ENCODE measurements at places on chromosomes 11 and 22. TPM values are rescaled to one million over a fixed set of nuclear protein-coding genes. Genes with fewer than 3 reads are reported as not detected.

Gene ME3
- 26.7 TPM for total RNA-seq

- DNase-seq: no peak
These were observed 106.0 kb downstream of the TRIM29 start for GRCh38 chr11:120031612-120032600.

Gene APOL4
- not detected for total RNA-seq

Gene IL10RA
- total RNA-seq: 0.35 TPM

DNA sequence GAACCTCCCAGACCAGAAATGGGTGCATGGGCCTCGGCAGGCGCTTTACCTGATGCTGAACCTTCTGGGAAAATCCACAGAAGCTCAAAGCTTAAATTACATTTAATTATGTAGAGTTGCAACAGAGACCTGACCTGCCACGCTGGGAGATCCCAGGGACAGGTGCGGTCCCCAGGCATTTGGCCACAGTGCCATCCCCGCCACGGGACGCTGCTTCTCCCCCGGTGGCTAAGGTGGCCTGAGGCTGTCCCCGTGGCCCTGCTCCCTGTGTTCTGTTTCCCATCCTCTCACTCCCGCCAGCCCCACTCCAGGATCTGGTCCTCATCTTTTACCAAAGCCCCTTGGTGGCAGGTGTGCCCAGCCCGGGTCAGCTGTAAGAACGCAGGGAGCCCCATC lies 39.6 kb downstream of the GRAMD4 start:
- no peak for DNase-seq

GRCh38 chr11:113198972-113199661 lies 115.3 kb upstream of the TTC12 start:
- DNase-seq: peak; percentile 30

DNA sequence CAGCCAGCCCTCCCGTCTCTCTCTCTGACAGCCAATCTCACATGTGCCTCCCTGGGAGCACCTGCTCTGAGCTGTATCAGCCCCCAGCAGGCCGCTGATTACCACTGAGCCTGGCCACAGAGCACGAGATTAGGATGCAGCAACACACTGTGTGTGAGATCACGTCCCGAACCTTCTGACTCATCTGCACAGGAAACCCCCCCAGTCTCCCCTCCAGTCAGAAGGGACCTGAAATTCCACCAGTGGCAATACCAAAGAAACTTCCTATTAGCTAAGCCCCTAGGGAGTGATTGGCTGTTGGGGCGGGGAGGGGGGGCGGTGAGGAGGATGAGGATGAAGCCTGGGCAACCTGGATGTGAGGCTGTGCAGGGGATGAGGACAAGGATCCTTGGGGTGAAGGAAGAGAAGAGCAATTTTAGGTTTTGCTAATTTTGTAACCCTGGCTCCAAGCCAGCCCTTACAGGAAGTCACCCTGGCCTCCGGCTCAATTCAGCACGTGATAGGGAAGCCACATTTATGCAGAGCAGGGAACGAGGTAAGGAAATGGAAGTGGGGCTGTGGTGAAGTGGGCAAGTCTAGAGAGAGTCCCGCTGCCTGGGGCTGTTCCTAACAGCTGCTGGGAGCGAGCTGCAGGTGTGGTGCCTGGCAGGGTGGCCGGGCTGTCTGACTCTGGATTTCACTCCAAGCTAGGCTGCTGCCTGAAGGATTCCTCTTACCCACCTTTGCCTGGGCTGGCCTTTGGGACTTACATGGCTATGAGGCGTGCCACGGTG lies 1.9 kb downstream of the SLC43A3 start:
- DNase-seq: no peak

- DNase-seq: no peak
These were observed 73.1 kb downstream of the CDKN1C start for GRCh38 chr11:2812371-2812991.

DNA sequence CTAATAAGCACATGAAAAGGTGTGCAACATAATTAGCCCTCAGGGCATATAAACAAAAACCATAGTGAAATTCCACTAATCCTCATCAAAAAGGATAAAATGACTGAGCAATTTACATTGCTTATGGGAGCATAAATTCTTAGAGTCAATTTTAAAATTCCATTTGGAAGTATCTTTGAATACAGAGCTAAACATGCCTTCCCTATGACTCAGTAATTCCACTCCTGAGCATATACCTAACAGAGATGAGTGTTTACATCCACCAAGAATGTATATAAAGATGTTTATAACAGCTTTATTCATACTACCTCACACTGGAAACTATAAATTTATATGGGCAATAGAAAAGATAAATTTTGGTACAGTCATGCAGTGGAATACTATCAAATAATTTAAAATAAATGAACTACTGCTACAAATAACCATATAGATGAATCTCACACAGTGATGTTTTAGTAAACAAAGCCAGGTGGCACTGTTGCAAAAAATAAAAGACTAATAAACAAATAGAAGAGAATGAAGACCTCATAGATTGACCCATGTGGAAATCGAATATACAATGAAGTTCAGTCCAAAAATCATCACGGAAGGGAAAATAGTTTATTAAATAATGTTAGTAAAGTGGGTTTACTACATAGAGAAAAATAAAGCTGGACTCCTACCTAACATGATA lies 8.2 kb upstream of the OR2D2 start:
- no peak for DNase-seq

DNA sequence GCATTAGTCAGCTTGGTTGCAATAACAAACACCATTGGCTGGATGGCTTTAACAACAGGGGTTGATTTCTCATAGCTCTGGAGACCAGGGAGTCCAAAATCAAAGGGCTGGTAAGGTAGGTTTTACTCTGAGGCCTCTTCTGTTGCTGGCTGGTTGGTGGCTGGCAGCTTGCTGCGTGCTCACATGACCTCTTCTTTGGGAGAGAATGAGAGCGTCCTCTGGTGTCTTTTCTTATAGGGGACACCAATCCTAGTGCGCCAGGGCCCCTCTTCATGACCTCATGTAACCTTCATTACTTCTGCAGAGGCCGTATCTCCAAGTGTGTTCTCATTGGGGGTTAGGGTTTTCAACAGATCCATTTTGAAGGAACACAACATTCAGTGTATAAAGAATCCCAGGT lies 1308.3 kb downstream of the TBC1D22A start:
- DNase-seq: no peak

Gene SMARCB1
- total RNA-seq: 45.5 TPM

Gene TRIM22
- total RNA-seq: 1.4 TPM

GRCh38 chr11:115974703-115975102 lies 470.5 kb upstream of the CADM1 start:
- no peak for DNase-seq

GRCh38 chr11:124762624-124763155 lies 600 bp upstream of the ESAM start:
- DNase-seq: no peak

Gene BAIAP2L2
- total RNA-seq: not detected

- DNase-seq: no peak
These were observed 38.6 kb upstream of the CELSR1 start for GRCh38 chr22:46575911-46576555.

DNA sequence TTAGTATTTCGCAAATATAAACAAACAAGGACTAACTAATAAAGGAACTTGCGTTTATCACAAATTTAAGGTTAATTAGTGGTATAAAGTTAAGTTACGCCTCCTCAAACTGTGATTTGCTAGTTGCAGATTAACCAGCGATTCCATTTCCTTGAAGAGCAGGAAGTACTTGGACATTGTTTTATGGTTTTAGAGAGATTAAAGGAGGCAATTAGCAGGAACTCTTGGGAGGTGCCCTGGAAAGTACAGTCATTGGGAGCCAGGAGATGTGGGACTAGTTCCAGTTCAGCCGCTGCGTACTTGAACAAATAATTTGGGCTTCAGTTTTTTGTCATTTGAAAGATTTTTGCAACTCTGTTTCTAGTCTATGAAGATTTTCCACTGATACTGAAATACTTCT lies 3.3 kb downstream of the FAM118B start:
- DNase-seq: no peak

DNA sequence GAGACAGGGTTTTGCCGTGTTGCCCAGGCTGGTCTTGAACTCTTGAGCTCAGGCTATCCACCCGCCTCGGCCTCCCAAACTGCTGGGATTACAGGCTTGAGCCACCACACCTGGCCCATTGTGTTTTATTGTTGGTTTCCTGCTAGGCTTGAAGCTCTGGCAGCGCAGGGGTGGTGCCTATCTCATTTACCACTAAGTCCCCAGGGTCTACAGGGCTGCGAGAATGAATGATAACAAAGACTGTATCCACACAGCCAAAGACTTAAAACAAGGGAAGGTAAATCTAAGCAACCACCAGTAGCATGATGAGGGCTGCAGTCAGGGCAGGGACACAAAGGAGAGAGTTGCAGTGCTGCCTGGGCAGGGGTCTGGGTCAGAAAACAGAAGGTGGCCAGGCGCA lies 37.3 kb upstream of the XBP1 start:
- DNase-seq: no peak

DNA sequence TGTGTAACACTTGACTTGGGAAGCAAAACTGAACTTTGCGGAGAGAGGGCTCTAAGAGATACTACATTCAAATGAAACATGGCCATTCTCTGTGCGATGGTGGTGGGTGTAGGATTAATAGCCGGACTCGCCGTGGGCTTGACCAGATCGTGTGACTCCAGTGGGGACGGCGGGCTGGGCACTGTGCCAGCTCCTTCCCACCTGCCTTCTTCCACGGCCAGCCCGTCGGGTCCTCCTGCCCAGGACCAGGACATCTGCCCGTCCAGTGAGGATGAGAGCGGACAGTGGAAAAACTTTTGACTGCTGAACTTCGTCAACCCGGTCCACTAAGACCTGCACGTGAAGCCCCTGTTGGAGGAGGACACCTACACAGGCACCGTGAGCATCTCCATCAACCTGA lies 137.4 kb downstream of the OR4C45 start:
- no peak for DNase-seq

DNA sequence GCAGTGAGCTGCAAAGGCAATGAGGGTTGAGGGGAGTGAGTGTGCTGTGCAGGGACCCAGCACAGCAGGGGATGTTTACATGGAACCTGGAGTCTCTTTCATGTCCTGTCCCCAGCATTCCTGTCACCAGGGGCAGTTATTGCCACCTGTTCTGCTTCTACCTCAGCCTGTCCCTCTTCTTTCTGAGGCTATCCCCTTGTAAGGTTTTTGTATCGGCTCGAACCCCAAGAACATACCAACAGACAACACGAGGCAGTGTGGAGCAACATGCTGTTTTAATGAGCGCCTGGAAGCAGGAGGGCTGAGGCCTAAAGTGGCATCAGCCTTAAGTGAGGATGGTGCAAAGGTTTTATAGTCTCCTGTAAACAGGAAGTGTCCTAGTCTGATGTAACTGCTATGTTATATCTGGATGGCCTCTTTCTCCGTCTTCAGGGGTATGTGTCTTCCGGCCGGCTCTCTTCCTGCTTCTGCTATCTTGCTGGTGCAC lies 3.9 kb downstream of the SCGB2A2 start:
- DNase-seq: no peak

Gene SLC7A4
- total RNA-seq: not detected

GRCh38 chr11:59918987-59919589 lies 19.1 kb upstream of the OOSP1 start:
- DNase-seq: peak; percentile 33

Gene MRTFA
- total RNA-seq: 8.3 TPM

DNA sequence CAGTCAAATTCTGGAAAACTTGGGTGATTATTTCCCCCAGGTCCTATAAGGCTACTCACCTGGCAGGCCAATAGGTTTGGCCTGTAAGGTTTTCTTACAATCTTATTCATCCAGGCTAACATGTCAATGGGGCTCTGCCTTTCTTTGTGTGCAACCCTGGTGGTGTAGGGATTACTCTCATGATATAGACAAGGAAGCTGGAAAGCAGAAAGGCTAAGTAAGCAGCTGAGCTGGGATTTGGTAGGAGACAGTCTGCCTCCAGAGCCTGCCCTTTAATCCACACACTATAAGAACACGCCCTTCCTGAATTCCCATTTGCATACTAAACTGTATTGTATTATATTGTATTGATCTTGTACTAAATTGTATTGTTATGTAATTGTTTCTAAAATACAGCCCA lies 373.3 kb upstream of the CCDC90B start:
- no peak for DNase-seq

- DNase-seq: no peak
These were observed 18.7 kb downstream of the IGF2 start for GRCh38 chr11:2120359-2121100.

DNA sequence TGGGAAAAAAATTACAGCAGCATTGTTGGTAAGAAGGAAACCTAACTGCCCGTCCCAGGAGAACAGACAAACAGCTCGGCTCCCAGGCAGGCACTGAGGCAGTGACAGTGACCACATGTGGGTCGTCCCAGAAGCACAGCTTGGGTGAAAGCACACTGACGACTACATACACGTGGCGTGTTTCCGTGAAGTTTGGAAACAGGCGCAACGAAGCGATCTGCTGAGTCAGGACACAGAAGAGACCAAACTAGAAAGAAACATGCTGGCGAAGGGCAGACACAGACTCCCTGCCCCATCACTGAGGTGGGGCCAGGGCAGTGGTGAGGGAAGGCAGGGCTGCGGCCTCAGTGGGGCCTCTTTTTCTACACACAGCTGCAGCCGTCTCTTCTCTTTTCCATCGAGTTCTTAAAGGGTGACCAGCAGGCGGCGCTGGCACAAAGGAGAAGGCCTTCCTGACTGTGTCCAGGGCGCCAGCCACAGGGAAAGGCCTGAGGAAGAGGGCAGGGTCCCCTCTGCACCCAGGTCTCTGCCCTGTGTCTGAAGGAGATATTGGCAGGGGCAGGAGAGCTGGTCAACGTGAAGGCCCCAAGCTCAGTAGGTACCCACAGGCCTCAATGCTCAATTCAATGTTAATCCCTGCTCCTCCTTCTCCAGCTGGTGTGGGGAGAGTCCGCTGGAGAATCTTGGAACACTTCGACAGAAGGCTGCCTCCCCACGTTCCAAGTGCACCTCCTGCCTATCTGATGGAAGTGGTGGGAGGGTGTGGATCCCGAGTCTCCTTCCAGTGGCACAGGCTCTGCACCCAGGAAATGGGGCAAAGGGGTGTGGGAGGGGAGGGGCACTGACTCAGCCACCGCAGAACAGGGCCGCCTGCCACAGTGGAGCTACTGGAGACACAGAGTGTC lies 19.9 kb downstream of the CARS1 start:
- peak; percentile 64 for DNase-seq
